ENCODE measurements at places on chromosomes 4 and X.

- DNase-seq: no peak
These were observed 47.2 kb downstream of the MAOA start for GRCh38 chrX:43703211-43703791.

DNA sequence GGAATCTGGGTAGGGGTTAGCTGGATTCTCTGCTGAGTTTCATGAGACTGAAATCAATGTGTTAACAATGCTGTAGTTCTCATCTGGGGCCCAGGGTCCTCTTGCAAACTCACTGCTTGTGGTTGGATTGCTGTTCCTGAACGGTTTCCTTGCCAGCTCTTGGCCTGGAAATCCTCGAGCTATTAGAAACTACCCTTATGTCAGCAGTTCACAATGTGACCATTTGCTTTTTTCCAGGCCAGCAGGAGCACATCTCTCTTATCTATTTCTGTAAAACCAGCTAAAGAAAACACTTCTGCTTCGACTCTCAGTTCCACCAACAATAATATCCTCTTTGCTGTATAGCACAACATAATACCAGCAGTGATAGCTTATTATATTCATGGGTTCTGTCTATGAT lies 140.1 kb upstream of the TRAM1L1 start:
- DNase-seq: no peak

- DNase-seq: peak; percentile 20
These were observed at the start of gene QRFPR for GRCh38 chr4:121380776-121381462. QRFPR (minus strand) TSS chr4:121381018; CDS start chr4:121380647, 371 bp downstream.

DNA sequence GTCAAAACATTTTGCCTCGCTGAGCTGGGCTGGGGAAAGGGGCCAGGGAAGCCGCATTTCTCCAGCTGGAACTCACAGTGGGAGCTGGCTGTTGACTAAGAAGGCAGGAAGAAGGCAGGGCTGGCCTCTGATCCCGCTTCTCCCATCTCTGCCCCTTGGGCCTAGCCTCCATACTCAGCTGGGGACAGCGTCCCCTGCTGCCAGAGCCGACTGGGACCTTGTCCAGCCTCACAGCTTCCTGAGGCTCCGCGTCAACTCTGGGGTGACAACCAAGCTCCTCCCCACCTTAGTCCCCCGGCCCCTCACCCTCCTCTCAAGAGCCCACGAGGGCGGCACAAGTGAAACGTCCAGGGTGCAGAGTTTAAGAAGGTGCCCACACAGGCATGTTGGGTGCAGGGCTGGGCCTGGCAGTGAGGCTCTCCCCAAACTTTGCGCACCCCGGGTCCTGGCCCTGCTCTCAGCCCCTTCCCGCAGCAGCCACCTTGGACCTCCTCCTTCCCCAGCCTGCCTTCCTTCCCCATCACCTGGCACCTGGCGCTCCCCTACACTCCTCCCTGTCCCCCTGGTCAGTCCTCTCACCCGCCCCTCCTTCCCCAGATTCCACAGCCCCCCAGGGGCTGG lies 100.8 kb downstream of the PSAPL1 start:
- no peak for DNase-seq

DNA sequence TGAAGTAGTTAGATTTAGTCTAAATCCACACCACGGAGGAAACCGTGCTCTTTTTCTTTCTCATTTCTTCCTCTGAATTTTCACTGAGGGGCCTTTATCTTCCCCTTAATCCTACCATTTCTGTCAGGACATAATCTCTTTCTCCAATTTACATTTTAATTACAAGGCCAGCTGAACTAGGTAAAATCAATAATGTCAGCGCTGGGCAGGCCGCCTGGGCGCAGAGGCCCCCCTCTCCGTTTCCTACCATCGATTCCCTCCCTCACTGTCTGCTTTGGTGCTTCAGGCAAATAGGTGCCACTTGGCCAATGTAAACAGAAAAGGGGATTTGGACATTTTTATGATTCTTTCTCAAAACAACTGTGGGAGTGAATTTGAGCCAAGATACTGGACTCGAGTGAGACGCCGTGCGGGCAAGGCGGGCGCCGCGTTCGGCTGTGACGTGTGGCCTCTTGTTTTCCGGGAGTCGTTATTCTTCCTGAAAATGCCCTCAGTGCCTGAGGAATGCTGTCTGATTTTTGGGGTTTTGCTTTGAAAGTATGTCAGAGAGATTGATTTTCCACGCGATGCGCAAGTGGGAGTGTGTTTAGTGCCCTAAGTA lies 22.6 kb downstream of the UVSSA start:
- DNase-seq: no peak

DNA sequence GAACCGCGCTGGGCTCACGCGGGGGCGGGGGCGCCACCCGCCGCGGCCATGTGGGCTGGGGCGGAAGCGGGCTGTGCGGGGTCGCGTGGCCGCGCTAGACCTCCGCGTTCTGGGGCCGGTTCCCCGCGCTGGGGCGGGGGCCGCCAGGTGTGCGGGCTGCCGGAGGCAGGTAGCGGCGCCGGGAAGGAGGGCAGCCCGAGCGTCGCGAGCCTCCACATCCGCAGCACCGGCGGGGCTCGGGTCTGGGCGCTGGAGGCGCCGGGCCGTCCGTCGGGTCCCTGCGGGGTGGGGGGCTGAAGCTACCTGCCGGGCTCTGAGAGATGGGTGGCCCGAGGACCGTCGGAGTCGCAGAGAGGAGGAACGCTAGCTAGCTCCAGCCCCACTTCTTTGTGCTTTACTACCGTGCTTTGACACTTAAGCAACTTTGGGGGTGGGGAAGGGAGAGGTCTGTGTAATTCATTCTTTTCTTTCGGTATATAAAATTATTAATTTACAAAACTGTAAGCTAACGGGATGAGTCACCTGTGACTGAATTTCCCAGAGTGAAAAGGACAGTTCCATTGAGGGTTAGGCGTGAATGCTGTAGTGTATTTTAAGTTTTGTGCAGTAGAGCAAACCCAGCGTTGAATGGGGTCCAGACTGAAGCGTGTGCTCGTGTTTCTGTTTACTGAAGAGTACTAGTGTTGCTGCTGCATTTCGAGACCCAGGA lies 689 bp downstream of the METAP1 start:
- peak; percentile 31 for DNase-seq

DNA sequence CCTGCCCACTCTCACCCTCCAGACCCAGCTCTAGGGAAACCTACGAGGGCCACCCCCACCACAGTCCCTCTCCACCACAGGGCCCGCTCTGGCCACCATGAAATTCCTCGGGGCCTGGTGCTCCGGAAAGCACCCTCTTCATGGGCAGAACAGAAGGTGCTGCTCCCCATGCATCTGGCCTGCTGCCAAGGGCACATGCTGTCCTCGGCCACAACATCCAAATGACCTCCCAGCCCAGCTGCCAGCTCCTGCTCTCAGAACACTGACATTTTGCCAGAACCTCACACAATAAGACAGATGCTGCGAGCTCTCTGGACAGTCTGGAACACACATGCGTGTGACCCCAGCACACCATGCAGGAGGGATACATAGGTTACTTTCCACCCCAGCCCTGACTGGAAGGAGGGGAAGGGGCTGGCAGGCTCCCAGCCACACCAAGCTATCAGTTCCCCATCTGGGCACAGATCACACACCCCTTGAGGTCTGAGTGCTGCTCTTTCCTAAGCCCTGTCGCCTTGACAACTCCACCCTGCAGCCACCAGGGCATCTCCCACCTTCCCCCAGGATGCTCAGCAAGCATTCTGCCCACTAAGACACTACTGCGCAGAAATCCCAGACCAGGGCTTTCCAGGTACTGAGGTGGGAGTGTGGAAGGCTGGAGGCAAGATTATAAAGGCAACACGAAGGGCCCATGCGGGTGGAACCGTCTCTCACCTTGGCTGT lies 5.8 kb downstream of the CCNQ start:
- DNase-seq: no peak

DNA sequence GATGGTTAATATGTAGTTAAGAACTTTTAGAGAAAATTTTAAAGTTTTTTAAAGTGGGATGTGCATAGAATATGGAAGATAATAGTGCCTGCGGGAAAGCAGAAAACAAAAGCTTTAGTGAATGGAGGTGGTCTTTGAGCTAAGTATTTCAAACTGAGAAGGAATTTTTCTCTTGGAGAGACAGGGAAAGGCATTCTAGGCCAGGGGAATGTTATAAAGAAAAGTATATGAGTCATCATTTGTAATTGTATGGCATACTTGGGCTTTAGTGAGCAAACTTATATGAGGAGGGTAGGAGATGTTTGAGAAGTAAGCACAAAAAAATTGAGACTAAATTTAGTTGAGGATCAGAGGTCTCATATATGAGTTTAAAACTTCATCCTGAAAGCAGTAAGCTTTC lies 467.0 kb downstream of the PPARGC1A start:
- no peak for DNase-seq

DNA sequence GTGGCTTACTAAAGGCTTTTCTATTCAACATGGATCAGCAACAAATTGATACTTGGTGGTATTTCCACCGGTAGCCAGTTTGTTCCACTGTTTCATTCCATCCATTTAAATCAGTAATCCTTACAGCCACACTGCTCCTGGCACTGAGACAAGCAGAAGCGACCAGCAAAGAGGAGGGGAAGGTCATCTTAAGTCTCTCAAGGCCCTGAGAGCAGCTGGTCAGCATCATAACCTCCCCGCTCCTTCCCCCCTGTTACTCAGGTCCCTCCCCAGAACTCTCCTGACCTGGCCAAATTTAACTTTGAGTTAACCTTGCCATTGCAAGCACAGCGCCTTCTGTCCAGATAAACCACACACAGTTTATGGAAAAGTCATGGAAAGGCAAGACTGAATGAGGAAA lies 331.3 kb upstream of the KLF3 start:
- DNase-seq: no peak

DNA sequence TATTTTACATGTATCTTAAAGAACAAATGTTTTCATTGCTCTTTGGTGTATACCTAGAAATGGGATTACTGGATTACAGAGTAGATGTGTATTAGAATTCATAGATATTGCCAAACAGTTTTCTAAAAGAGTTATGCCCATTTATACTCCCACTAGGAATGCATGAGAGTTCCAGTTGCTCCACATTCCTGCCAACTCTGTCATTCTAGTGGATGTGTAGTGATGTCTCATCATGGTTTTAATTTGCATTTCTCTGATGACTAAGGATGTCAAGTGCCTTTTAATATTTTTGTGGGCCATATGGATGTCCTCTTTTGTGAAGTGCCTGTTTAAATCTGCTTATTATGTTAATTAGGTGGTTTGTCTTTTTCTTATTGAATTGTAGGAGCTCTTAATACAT lies 65.6 kb upstream of the BMP2K start:
- DNase-seq: no peak

GRCh38 chrX:107700317-107700774 lies 72.0 kb downstream of the PRPS1 start:
- no peak for DNase-seq

- DNase-seq: no peak
These were observed 92.7 kb downstream of the CBLL2 start for GRCh38 chrX:22365460-22365859.

DNA sequence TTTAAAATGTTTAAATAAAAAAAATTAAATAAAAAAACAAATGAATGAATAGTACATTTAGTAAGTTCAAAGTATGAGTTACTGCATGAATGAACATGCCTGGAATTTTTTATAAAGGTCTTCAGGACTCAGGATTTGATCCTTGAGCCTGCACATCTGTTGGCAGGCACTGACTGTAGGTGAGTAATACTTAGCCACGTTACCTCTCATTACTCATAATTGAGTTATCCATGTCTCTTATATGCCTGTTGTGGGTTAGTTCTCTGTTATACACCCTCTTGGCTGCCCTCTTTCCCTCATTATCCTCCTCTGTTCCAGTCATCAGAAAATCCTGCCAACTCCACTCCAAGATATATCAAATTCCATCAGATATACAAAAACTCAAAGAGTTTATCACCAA lies 276.0 kb downstream of the FBXW7 start:
- DNase-seq: no peak

- no peak for DNase-seq
These were observed 96.0 kb downstream of the EFHC2 start for GRCh38 chrX:44247468-44247867.

- no peak for DNase-seq
These were observed 8.8 kb downstream of the DDX53 start for GRCh38 chrX:23008431-23009099.

- no peak for DNase-seq
These were observed 157.6 kb downstream of the ZNF518B start for GRCh38 chr4:10299601-10300000.

DNA sequence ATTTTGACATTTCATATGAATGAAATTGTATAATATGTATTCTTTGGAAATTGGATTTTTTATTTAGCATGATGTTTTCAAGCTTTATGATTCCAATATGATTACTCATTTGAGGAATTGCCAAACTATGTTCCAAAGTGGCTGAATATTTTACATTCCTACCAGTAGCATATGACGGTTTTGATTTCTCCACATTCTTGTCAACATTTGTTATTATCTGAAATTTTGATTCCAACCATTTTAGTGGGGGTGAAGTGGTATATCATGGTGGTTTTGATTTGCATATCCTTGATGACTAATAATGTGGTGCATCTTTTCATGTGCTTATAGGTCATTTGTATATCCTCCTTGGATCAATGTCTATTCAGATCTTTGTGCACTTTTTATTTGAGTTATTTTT lies 2.6 kb upstream of the BEX1 start:
- no peak for DNase-seq

DNA sequence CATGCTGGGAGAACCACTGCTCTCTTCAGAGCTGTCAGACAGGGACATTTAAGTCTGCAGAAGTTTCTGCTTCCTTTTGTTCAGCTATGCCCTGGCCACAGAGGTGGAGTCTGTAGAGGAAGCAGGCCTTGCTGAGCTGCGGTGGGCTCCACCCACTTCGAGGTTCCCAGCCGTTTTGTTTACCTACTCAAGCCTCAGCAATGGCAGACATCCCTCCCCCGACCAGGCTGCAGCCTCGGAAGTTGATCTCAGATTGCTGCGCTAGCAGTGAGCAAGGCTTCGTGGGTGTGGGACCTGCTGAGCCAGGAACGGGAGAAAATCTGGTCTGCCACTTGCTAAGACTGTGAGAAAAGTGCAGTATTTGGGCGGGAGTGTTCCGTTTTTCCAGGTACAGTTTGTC lies 118.9 kb downstream of the SLC10A6 start:
- DNase-seq: no peak

DNA sequence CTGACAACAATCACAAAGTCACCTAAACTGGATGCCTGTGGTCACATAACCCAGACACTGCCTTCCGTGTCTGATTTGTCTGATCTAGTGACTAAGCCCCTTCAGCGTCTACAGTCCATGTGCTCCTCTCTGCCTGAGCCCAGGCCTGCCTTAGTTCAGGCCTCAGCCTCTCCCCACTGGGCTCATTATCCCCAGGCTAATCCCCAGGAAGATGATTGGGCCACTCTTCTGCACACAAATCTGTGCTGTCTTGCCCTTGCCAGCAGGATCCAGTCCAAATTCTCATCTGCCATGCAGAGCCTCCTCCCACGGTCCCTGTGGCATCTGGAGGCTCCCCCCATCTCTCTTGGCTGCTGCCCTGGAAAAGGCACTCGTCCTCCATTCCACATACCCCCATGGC lies 96.5 kb downstream of the SLC2A9 start:
- DNase-seq: no peak

DNA sequence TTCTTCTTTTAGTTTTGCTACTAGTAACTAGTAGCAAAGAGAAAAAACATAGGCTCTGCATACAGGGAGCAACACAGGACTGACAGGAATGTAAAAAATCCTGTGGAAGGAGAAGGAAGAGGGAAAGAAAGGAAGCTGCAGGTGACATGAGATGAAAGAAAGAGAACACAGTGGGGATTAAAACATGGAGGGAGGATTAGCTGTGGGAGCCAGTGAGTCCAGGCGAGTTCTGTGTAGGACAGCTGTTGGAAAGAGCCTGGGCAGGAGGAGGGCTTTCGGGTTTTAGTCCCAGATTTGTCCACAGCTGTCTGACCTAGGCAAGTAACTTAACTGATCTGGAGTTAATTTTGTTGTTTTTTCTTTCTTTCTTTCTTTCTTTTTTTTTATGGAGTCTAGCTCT lies 21.6 kb downstream of the CCNG2 start:
- no peak for DNase-seq

Measured in GM13976 (cell line).